CD8-positive, alpha-beta T cell (primary cell): ENCODE measurements at places on chromosomes 7 and 10.

DNA sequence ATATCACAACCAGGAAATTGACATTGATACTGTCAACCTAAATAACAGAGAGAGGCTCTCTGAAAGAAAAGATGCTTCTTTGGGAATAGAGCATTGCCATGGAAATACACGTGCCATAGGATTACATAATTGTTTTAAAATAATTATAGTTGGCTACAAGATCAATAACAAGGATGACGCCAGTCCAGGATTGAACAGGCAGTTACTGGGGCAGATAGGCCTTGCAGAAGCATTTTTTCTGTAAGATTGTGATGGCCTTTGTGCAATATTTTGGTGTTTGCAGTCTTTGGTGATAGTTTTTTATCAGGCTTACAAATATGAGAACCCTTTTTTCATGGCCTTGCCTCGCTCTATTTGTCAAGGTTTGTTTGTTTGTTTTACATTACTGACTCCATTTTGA, 10.5 kb downstream of the ACADSB start:
- no peak for DNase-seq

DNA sequence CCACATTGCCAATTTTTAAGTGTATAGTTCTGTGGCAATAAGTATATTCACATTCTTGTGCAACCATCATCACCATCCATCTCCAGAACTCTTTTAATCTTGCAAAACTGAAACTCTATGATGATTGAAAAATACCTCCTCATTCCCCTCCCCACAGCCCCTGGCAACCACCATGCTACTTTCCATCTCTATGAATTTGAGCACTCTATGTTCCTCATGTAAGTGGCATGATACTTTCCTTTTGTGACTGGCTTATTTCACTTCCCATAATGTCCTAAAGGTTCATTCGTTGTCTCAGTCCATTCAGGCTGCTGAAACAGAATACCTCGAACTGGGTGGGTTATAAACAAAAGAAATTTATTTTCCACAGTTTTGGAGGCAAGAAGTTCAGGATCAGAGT, 23.4 kb upstream of the EGR2 start:
- no peak for DNase-seq

DNA sequence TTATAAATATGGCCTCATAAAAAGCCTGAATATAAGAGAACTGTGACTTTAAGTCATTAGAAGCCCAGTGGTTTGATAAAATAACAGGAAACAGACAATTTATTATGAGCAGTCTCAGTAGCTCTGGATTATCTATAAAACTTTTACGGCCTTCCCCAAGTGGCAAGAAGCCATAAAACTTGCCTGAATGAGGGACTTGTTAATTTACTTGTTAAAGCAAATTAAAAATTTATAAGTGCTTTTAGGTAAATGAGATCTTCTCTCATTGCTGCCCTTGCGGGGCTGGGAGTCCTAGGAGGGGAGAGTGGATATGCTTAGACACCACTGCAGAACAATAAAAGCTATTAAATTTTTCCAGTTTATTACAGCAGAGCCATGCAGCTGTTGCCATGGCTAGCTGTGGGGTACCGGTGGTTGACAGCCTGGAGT, 499.9 kb downstream of the AUTS2 start:
- no peak for DNase-seq

DNA sequence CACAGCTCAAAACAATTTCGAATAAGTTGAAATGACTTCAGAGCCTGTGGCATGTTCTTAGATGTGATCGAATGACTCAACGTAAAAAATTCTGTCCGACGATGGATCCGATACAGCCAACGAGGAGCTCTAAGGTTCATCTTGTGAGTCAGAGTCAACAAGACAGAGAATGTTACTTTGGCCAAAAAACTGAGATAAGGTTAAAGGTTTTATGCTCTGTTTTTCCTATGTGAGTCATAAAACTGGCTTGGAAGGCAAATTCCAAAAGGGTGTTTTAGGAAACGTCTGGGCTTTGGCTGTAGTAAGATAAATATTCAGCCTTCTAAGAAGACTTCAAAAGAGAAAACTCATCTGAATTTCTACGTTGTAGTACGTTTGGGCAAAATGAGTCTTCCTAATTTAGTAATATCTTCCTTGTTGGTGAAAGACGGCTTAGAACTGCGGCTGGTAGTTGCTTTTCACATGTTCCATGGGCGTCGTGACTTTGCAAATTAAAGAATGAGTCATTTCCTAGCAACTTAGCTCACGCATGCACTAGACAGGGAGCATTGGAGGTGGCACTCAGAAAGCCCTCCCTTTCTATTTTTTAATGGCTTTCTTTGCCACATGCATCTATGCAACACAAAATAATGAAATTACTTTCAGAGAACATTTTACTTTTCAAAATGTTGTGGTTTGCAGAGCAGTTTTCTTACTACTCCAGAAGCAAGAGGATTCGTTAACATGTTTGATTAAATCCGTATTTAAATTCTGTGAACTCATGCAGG, 28.2 kb downstream of the PFKP start:
- no peak for DNase-seq

DNA sequence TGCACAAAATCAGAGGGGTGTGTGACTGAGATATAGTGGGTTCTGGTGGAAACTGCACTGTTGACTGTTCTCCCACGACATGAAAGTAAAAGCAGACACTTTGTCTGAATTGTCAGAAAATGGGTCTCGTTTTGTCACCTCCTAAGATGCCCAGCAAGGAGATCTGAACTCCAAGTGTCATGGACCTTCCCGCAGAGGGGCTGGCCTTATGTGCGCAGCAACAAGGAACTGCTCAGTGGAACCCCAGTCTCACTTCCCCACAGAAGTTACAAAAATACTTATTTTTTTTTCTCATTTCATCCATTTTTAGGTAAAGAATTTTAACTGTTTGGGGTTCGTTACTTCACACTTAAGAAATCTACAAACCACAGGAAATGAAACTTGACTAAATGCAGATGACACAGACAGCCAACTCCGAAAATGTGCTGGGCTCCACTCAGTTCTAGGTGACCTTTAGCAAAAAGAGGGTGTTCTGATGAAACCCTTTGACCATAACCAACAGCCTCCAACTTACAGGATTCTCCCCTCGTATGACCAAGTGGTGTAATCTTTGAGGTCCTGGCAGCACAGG, 115.0 kb downstream of the FAM107B start:
- DNase-seq, result peak; percentile 19

DNA sequence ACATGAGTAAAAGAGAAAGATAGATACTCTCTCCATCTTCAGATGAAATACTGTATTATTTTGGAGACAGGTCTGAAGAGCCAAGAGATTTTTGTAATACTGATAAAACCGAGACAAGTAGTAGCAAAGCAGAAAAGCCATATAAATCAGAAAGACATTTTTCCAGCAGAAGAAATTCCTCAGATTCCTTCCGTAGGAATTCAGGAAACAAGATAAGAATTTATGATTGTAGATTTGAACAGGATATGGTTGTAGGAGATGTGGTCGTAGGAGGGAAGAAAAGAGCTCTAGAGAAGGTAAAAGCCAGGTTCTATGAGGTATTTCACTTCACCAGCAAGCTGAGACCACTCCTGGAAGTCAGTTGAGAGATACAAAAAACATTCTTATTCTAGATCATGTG, 17.6 kb upstream of the AASS start:
- no peak for DNase-seq

- DNase-seq, result no peak
Observed at GRCh38 chr7:146956853-146957252, 840.3 kb downstream of the CNTNAP2 start.

DNA sequence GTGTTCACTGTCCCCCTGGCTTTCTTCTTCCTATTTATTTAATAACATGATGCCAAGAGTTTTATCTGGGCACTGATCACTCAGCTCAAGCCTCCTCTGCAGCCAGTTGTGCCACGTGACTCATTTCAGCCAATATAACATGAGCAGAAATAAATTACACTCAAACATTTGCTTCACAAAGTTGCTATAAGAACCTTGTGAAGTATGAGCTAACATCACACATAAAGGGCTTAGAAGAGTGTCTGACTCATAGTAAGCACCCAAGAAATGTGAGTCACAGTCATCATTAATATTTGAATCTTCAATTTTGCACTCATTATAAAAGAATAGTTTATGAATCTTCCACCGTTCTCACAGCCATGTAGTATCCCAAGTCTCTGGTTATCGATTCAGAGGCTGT, 414.6 kb upstream of the NPVF start:
- no peak for DNase-seq

GRCh38 chr10:12534824-12535223, 185.5 kb downstream of the CAMK1D start:
- DNase-seq, result no peak

GRCh38 chr10:131946880-131947279, 34.8 kb downstream of the BNIP3 start:
- no peak for DNase-seq

DNA sequence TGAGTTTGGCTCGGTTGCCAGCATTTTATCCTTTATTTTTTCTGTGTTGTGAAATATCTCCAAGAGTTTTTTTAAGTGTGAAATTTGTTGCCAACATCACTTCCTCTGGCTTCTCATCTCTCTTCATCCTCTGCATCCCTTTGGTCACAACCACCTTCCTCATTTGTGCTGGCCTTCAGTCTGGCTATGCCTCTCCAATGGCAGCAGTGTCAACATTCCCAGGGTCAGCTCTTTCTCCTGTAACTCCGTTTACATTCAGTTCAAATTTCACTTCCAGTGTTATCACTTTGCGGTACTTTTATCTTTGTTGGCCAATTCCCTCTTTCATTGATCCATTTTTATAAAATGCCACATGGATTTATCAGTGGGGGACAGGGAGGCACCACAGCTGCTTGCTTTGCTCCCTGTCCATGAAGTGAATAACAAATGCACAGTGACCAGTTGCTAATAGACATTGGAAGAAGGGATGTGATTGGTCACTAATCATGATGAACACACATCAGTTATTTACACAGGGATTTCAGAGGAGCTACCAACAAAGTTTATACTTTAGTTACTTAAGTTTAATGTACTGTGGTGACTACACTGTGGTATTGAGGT, 311.4 kb upstream of the LRGUK start:
- DNase-seq, result no peak

DNA sequence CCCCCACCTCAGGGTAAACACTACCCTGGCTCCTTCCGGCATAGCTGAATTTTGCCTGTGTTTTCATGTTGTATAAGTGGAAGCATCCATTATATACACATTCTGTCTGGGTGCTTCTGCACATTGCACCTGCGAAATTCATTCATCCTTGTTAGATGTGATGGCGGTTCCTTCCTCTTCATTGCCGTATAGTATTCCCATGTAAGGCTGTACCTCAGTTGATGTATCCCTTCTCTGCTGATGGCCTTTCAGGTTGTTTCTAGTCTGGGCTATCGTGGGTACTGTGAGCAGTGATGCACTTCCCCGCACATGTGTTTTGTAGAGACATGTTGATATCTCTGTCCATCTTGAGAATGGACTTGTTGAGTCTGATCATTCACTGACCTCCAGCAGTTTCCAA, 28.9 kb downstream of the ELFN1 start:
- DNase-seq, result no peak

GRCh38 chr10:76899490-76899889, 738.1 kb downstream of the KCNMA1 start:
- DNase-seq, result no peak

DNA sequence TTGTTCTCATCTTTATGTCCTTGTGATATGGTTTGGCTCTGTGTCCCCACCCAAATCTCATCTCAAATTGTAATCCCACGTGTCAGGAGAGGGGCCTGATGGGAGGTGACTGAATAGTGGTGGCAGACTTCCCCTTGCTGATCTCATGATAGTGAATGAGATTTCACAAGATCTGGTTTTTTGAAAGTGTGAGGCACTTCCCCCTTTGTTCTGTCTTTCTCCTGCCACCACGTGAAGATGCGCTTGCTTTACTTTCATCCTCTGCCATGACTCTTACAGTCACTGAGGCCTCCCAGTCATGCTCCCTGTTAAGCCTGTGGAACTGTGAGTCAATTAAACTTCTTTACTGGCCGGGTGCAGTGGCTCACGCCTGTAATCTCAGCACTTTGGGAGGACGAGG, 161.0 kb downstream of the HERPUD2 start:
- DNase-seq, result no peak
